ENCODE measurements at places on chromosomes 7 and 10.

DNA sequence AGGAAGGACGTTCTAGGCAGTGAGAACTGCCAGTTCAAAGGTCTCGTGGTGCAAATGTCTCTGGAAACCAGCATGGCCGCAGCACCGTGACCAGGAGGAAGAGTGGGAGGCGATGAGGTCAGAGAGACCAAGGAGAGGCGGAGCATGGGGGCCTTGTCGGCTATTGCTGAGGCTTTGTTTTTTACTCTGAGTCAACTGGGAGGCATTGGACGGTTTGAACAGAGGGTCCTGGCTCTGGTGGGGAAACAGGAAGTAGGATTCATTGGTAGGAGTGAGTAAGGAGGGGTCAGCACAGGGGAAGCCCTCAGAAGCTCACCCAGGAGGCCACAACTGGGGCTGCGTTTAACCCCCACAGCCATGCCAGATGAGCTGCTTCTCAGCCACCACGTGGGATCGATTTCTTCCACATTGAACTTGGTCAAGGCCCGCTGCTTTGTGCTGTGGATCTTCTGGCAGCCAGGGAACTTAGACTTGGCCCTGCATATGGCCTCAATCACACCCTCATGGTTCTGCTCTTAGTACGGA, 22.2 kb upstream of the SH2B2 start:
- no peak for DNase-seq

- no peak for DNase-seq
These were observed 63.0 kb downstream of the TAX1BP1 start for GRCh38 chr7:27802999-27803398.

DNA sequence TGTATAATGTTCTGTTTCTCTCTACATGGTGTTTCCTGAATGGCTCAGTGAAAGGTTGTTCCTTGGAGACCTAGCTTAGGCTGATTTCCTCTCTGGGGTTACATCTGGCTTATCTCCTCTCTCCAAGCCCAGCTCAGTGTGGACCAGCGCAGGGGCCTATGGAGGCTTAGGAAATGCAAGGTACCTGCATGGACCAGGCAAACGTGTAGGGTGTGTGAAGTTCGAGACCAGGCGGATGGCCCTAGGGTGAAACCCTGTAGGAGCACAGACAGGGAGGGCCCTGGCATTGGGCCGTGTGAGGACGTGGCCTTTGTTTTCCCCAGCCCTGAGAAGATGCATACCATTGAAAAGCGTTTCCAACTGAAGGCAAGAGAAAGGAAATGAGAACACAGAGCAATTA, 59.0 kb downstream of the DOCK1 start:
- no peak for DNase-seq

DNA sequence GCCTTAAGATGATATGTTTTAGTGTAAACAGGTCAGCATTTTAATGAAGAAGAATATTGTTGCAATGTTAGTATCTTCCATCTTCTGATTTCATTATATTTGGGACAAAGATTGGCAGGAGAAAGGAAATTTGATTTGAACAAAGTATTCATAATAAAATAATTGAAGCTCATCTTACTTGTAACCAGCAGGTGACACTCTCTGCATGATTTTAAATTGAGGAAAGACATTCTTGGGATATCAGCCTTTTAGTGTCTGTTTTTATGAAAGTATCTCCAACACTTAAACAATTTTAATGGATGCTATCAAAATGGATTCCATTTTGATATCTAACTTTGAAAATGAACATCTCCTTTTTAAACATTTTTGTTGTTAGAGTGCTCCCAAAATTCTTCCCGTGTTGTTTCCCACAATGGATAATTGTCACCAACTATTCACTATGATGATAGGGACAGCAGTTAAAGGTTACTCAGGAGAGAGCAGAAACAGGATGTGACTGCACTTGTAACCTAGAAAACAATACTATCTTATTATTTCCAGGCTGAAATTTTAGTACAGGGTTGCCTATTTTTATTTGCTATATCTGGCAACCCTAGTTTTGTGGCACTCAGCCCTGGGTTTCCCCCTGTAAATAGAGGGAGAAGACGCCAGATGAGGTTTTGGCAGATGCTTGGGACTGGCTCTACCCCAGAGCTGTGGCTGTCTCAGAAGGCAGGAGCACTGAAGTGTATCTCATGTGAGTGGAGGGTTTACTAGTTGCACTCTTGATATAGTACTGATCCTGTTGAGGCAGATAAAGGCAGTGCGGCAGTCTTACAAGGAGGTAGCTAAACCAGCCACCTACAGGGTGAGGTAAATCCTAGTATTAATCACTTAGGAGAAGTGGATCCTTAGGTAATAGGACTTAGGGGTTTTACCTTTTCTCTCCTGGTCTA, 31.0 kb upstream of the ABCB4 start:
- DNase-seq: no peak

GRCh38 chr10:128804411-128804810, 662.6 kb upstream of the MGMT start:
- DNase-seq: no peak

DNA sequence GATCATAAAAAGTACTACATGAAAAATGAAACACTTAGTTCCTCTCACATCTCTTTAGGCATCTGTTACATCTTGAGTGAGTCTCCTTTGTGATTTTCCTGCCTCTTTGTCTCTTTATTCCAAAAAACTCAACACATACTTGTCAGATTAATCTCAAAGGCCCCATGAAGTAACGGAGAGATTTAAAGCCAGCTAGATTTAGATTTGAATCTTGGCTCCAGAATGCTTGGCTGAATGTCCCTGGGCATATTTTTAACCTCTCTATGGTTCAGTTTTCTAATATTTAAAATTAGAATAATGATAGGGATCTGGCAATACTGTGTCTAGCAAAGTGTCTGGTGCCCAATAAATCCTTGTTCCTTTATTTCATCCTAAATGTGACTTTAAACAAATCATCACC, 140.0 kb downstream of the DGKB start:
- no peak for DNase-seq

DNA sequence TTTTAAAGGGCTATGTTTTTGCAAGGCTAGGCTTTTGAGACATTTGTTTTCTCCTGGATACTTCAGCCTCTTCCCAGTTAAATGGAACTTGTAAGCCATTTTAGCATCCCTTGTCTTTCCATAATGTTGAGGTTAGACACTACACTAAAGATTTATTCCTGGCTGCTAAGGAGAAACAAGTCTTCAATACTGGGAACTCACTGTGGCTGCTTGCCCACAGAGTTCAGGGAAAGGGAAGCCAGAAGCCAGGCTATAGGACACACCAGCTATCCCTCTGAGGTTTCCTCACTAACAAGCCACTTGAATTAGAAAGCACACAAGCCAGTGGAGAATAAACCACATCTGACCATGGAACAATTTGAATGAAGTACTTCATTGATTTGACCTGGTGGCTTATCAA, 421.7 kb upstream of the CHRM2 start:
- no peak for DNase-seq

- no peak for DNase-seq
These were observed 257.7 kb downstream of the ACTR3B start for GRCh38 chr7:153017223-153017622.

GRCh38 chr7:74013539-74014272, 14.3 kb upstream of the ELN start:
- DNase-seq: no peak

GRCh38 chr10:44922796-44923545, 11.8 kb downstream of the TMEM72 start:
- DNase-seq: no peak

DNA sequence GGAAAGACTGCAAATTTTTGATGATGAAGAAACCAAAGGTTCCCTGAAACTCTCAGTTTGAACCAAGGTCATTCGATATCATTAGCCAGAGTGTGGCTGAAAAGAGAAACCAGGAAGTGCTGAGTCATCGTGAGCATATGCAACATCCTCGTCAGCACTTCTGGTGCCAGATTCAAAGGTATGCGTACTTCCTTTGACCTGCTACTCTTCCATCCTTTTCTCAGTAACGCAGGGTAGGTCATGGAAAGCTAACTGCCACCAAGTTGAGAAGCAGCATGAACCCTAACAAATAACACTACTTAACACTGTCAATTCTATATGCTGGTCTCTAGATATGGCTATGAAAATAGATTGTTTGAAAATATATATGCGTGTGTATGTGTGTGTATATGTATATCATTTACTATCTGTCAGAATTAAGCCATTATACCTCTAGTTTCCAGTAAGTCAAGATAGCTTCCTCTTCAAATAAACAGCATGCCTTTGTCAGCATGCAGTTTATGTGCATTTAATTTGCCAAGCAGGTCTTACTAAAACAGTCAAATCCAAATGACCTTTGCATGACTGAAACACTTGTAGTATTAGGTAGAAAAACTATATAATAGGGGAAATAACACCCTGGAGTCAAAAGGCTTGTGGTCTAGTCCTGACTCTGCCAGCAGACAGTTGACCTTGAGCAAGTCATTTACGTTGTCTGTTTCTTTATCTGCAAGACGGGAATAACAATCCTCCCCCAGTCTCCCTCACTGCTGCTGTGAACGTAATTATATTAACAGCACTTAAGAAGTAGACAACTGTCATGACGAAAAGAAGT, 26.4 kb downstream of the CDK6 start:
- DNase-seq: no peak

- no peak for DNase-seq
These were observed 40.2 kb downstream of the FAS start for GRCh38 chr10:89030791-89031190.

DNA sequence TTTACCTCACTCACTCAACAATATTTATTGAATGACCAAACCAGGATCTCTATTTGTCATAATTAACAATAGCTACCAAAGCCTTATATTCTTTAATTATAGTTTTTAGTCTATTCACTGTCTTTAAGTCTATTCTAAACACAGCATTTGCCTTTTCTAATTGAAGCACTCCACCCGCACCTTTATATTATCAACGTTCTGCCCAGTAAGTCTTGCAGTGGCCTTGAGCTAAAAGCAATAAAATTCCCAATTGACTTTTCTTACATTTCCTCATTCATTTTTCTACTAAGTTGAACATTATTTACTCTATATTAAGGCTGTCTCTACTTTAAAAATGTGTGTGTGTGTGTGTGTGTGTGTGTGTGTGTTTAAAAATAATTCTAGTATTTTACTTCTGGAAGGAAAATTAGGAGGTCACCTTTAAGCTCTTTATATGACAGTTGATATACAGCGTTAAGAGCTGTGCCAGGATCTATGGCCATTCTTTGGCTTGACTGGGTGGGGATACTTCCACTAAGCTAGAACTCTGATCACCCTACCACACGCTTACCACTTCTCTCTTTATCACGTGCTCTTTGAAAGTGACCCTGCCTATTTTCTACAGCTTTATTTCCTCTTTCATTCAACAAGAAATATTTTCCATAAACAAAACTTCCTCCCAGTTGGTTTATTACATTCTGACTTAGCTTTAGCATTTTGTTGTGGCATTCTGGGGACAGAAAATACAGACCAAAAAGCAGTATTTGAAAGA, 8.8 kb downstream of the PAPSS2 start:
- no peak for DNase-seq

- no peak for DNase-seq
These were observed 351 bp upstream of the RPS24 start for GRCh38 chr10:78033387-78033636.

DNA sequence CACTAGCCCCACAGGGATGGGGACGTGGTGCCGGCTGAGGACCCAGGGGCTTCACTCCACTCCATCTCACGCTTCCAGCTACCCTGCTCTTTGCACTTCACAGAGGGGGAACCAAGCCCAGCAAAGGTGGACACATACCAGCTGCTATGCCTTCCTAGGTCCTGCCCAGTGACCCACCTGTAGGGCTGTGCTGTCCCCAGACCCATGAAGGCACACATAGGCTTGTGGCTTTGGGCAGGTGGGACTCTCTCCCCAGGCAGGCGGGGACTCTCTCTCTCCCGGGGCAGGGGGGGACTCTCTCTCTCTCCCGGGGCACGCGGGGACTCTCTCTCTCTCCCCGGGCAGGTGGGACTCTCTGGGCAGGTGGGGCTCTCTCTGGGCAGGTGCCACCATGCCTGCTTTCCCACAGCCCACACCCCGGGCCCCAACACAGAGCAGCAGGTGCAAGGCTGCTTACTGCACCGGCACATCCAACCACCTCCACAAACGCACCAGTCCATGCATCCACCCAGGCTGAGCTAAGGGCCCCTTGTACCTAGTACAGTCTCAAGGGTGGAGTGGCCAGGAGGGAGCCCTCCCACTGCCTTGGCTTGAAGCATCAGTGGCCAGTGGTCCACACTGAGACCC, 13.8 kb upstream of the GPR146 start:
- DNase-seq: no peak

- no peak for DNase-seq
These were observed 1.0 kb downstream of the SRGN start for GRCh38 chr10:69088801-69089501.

- DNase-seq: no peak
These were observed 189.7 kb downstream of the PTPRN2 start for GRCh38 chr7:158397885-158398284.

DNA sequence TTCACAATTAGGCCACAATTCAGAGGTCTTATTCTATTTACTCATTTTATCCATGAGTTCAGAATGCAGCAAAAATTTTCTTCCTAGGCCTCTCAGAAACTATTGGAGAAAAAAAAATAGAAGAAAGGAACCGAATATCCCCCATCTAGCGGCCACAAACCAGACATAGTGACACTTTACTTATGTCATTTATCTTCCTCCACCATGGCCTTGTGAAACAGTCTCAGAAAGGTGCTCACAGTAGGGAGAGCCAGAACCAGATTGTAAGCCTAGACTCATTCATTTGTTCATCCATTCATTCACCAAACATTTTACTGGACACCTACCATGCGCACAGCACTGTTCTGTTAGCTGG, 16.0 kb downstream of the CREB3L2 start:
- DNase-seq: no peak

DNA sequence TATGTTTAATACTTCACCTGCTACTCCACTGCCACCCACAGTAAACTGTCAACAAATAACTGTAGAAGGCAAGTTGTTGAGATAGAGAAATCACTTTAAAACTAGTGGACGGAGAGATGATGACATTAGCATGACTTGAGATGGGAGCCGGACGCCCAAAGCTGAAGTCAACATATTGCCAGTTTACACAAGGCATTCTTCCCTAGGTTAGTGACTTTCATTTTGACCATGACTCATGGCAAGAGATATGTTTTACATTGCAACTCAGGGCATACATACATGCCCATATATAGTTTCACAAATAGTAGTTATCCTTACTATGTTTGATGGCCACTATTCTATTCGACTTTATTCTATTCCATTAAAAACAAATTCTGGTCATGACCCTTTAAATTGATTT, 296.6 kb downstream of the PLXNA4 start:
- no peak for DNase-seq

- DNase-seq: peak; percentile 7
These were observed 315.7 kb downstream of the TNS3 start for GRCh38 chr7:47266131-47266706.

DNA sequence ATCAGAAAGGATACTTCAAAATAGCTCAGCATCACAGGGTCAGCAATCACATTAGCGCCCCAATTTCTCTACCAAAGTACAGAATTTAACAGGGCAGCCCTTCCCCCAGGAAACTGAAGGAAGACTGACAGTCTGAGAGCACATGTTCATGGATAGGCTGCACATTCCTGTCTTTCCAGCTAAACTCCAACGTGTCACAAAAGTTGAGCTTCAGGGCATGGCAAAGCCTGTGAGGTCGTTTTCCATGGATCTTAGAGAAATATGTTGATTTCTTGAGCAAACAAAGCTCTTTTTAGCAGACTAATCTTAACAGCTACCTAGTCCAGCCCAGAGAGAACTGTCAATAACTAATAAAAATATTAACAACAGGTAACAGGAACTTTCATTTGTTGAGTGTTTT, 207.9 kb downstream of the GRM3 start:
- no peak for DNase-seq
